ENCODE measurements at places on chromosomes 5 and 9.

DNA sequence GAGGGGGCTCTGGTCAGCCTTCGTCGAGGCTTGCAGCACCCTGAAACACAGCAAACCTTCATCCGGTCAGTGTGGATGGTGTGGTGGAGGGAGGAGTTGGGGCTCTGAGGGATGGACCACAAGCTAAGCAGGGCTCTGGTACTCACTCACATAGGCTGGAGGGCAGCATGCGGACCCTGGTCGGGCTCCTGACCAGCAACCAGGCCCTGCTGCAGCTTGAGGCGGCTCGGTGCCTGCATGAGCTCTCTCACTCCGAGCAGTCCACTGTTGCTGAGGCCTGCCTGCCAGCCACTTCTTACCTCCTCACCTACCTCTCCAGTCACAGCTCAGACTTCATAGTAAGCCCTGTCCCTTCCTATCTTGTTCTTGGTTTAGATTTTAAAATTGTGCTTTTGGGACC, 2.5 kb downstream of the TMCO6 start:
- DNase-seq: no peak

DNA sequence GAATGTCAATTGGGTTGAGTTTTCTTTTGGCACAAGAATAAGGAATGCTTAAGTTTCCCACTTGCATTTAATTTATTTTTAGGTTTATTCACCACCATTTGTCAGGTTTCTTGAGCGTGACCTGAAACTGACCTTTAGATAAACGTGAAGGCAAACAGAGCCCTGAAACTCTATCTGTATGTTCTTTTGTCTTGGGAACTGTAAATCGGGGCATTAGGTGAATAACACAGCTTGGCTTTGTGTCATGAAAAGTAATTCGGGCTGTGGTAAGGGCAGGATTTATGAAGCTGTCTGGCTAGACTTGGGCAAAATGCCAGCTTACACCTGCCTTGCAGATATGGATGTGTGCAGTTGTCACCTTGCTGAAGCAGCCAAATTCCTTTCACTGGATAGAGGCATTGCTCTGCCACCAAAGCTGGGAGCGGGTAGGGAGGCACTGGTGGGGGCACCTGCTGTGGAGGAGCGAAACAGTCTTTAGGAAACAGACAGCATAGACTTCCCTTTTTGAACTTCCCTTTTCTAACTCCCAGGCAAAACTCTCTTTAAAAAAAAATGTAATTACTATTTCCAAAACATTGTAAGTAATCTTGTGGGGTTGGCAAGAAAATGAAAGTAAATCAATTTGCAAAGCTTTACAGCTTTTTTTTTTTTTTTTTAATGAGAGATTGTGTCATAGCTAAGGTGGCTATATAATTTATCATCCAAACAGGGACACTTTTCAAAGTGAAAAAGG, 545.2 kb downstream of the CSNK1G3 start:
- DNase-seq: no peak

DNA sequence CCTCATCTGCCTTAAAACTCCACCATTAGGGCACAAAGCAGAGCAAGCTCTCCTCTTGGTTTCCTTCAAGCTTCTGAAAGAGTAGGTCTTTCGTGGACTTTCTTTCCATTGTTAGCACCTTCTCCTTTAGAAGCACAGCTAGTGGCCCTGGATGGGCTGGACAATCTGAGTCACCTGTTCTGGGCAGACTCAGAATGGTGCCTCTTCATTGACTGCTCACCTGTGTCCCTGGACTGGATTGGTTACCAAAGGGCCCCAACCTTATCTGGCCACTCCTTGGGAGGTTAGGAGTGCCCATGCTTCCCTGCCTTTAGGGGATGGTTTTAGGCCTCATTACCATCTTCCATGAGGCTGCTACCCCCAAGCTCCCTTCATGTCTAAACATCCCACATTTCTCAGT, 23.2 kb downstream of the TMEM174 start:
- no peak for DNase-seq

- DNase-seq: no peak
These were observed 22.7 kb downstream of the GRIA1 start for GRCh38 chr5:153513156-153513555.

GRCh38 chr9:12065050-12065449, 628.1 kb upstream of the TYRP1 start:
- no peak for DNase-seq

DNA sequence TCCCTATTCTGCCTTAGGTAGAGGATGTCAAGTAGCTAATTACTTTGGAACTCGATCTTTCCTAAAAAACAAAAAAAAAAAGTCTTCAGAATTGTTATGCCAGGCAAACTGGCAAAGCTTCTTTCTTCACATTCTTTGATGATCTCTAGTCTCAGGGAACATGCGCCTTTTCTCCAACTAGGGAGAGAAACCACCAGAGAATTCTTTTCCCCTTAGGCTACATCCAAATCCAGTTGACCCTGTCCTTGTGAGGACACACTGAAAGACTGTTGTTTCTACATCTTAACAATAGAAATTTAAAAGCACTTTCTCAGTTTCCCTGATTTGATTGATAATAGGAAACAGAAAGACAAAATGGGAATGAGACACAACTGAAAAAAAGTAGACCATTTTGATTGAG, 94.7 kb upstream of the ITGA2 start:
- DNase-seq: no peak

Data from stimulated activated CD8-positive, alpha-beta memory T cell treated with anti-CD3 and anti-CD28 coated beads, Interleukin-2, amount 100 ng/mL, for 1 hour (primary cell).